Activated CD4-positive, CD25-positive, alpha-beta regulatory T cell (primary cell): ENCODE measurements at places on chromosomes 13 and 19.

DNA sequence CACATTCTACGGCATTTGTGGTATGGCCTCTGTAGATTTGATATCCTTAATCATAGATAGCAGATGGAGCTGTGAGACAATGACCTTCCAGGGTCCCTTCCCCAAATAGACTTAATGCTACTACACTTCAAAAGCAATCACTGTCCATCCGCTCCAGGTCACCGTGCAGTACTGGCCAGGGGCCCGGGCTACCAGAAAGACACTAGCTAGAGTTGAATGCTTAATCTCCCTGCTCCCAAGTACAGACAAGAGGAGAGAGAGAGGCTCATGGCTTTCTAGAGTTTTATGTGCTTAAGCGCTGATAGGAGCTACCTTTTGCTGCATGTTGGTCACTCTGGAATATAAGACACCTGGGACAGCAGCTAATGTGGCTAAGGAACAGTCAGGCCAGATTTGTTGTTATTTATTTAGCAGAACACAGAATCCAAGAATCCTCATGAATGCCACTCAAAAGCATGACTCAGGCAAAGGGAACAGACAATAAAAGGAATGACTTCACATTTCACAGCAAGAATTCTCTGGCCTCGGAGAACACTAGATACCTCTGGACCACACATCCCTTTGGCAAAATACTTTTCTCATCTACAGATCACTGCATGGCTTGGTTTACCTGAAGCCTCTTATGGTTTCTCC, 165.0 kb downstream of the LACC1 start:
- no peak for DNase-seq

GRCh38 chr13:65088906-65089305, 2141.2 kb downstream of the PCDH9 start:
- DNase-seq = no peak

DNA sequence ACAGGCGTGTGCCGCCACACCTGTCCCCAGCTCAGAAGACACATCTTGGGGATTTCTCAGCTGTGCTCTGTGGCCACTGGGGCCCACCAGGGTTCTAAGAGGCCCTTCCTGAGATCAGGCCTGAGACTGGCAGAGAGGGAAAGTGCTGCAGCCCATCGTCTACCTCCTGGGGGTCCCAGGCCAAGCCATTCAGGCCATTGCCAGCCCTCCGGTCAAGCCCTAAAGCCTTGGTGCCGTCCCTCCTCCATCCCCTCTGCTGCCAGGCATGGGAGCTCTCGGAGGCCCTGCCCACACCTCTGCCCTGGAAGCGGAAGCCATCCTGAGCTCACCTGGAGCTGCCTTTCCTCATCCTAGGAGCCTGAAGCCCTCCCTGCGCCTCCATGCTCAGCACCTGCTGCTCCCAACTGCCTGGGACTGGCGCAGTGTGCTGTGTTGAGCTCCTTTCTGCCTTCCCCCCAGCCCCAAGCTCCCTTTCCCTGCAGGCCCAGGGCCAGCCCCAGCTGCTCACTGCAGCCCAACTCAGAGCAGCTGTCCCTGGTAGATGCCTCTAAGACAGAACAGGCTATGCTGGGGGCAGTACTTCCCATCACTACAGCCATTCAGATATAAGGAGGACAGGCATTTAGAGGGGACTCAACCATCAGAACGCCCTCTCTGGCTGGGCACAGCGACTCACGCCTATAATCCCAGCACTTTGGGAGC, 2.9 kb downstream of the SLC7A9 start:
- no peak for DNase-seq

DNA sequence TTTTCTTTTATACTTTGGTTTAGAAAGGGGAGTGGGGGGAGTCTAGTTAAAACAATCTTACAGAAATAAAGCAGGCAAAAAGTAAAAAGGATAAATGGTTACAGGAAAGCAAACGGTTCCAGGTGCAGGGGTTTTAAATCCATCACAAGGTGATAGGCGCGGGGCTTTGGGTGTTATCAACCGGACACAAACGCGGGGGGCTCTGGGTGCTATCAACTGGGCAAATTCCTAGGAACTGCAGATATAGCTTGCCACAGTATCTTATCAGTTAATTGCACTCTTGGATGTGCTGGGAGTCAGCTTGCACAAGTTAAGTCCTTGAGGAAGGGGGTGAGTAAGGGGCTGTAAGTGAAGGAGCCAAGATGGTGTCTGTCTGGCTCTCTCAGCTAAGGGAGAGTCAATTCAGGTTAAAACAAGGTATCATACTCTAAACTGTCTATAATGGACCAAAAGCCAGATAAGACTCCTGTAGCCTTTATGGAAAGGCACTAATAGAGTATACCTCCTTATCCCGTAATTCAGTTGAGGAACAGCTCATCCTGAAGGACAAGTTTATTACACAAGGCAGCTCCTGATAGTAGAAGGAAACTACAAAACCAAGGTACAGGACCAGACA, 32.6 kb upstream of the ZSCAN5A start:
- DNase-seq = no peak

DNA sequence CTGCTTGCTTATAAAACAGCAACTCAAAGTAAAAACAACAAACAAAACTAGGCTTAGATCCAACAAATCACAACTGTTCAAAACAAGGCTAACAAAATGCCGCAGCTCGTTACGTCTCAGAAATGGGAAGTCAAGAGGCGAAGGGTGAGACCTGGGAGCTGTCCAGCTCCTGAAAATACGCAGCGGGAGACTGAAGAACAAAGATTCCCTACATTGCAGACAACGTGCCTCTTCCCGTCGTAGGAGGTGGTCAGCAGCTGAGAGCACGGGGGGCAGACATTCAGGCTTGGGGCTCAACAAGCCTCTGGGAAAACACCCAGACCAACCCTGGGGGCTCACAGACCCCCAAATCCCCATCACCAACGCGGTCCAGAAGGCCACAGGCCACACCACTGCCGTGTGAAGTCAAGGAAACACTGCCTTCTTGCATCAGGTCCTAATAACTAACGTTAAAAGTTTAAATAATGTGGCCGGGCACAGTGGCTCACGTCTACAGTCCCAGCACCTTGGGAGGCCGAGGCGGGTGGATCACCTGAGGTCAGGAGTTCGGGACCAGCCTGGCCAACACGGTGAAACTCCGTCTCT, 13.5 kb downstream of the PLPP2 start:
- DNase-seq = no peak

- no peak for DNase-seq
Measured at GRCh38 chr13:91017669-91018053, 329.8 kb upstream of the MIR17HG start.
